ENCODE measurements at places on chromosomes 13 and 19.
A peak's percentile ranks its signal among the peaks of the same experiment; 100 is the strongest.

DNA sequence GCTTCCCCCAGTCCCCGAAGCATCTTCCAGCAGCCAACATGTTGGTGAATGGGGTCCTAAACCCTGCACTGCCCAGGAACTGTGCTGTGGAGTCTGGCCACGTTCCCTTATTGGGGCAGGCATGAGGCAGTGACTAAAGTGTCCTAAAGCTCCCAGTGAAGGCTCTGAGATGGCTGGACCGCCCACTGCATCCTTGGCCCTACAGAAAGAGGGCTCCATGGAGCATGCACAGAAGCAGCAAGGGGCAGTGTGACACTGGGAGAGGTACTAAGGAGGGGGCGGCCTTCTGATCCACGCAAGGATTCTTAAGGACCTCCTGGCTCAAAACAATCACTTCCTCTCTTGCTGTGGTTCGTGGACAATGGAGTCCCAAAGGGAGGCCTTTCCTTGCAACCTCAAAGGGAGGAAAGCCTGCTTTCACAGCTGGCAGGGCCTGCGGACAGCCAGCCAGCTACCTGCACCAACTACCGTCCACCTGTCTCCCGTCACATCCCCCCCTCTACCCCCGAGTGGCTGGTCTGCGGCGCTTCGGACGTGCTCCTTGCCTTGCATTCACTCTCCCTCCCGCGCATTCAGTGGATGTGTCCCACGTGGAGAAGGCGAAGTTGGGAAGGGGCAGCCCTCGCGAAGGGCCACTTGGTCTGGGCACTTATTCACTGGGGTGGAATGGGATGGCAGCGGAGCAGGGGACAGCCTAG is 63.9 kb upstream of the STARD13 start:
- DNase-seq, result no peak

DNA sequence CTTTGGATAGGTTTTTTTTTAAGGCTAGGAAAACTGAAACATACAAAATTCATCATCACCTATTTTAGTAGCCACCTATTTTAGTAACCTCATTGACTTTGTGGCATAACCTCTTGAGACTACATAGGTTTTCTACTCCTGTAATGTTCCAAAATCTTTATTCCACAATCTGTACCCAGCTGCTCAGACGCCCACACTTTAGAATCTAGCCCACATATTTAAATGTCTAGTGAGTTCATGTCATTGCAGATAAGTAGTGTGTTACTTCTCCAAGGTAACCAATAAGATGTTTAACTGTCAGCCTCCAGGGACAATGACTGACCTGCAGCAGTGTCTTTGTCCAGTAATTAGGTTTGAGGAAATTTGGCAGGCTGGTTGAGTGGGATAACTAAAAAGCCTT is 330.2 kb downstream of the MZT1 start:
- DNase-seq, result no peak

- DNase-seq, result no peak
These were observed 5.0 kb upstream of the MTMR6 start for GRCh38 chr13:25292301-25292700.

GRCh38 chr13:110344320-110344719 is 37.2 kb downstream of the COL4A2 start:
- DNase-seq, result no peak

DNA sequence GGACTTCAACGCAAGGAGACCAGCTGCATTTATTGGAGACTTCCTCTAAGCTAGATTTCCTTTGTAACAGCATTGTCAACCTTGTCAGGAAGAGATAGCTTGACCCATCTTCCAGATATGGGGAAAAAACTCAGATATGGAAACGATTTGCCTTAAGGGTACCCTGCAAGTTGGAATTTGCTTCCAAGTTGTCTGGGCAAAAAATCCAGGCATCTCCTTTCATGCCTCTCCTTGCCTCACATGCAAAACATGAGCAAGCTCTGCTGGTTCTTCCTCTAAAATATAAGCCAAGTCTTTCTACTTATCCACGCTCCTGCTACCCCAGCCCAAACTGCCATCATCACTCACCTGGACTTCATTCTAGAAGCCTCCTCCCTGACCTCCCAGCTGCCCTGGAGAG is 6.4 kb upstream of the DNMT1 start:
- no peak for DNase-seq

DNA sequence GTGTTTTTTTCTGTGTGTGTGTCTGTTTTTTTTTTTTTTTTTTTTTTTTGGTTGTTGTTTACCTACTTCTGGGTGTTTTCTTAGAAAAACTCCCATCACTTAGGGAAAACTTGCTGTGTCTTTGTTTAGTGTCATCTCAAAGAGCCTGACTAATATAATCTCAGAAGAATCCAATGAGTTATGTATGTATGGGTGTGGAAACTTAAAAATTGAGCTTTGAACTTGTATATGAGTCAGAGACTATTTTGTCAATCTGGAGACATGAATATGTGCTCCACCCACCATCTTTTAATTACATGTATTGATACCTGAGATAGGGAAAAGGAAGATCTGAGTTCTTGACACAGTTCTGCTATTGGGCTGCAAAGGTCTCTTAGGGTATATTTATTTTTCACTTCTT is 140.7 kb upstream of the SPRY2 start:
- DNase-seq, result no peak

DNA sequence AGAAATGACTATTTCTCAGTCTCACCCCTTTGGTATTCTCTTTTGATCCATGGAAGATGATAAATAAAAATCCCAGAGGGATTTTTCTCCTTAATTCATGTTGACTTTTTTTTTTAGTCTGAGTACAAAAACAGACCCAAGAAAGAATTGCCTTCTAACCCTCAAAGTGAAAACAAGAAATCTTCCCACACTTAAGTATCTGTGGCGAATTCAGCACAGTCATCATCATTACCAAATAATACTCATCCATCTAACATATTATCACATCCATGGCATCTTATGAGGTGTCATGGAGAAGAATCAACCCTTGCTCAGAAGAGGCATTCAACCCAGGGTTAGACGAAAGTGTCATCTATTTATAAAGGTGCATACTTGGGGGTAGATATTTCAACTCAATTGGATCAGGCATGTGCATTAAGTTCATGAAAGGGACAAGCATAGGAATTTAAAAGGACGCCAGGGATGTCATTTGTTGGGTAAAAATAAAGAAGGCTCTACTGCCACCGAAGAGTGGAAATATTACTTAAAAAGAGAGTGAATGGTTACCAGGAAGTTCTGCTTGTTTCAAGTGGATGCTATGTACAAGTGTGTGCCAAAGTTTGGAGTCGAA is 101.9 kb downstream of the FLT1 start:
- no peak for DNase-seq

DNA sequence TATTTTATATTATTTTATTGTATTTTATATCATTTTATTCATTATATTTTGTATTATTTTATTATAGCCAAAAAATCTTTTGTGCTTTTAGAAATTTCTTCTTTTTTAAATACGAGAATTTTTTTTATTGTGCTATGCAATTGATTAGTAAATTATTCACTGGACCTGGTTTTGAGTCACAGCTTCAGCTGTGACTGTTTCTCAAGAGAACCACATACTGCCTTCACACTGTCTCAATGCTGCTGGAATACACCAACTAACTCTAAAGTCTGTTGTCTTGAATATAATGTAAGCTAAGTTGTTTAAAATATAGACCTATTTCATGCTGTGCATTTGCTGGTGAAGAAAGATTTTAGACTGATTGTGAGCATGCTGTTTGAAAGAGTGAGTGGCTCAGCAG is 423.6 kb downstream of the NDFIP2 start:
- no peak for DNase-seq

DNA sequence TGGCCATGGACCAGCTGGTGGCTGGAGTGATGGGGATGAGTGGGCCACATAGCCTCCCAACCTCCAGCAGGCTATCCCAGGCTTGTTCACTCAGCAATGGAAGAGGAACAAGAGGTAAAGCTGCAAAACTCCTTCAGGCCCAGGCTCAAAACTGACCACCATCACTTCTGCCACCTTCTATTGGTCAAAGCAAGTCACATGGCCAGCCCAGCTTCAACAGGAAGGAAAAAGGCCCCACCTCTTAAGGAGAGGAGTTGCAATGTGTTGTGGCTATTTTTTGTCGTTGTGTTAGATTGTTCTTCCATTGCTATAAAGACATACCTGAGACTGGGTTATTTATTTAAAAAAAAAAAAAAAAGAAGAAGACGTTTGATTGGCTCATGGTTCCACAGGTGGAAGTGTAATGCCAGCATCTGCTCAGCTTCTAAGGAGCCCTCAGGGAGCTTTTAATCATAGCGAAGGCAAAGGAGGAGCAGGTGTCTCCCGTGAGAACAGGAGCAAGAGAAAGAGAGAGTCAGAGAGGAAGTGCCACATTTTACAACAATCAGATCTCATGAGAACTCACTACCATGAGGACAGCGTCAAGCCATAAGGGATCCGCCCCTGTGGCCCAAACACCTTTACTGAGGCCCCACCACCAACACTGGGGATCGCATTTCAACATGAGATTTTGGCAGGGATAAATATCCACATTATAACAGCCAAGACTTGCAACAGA is 5.4 kb downstream of the IGSF23 start:
- no peak for DNase-seq

GRCh38 chr19:39705578-39706188 is 1.4 kb downstream of the LGALS14 start:
- DNase-seq, result no peak

- peak; percentile 35 for DNase-seq
These were observed 18.4 kb downstream of the PLD3 start for GRCh38 chr19:40366697-40367561.

DNA sequence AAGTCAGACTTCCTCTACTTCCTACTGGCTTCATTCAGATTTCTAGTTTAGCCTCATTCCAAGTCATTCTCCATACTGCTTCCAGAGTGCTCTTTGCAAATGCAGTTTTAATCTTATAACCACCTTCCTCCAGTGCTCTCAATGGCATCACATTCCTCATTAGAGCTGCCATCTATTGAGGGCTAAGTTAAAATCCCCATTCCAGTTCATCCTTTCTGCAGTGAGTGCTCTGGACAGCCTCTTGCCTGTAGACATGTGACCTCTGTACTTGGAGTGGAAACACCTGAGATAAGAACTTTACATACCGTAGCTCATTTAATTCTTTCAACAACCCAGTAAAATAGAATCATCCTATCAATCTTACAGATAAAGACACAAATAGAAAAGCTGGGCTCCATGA is 57.9 kb upstream of the MAB21L1 start:
- DNase-seq, result no peak

- no peak for DNase-seq
These were observed 38.0 kb upstream of the DOCK9 start for GRCh38 chr13:99015606-99016490.

GRCh38 chr19:4511300-4512054 is 6.8 kb downstream of the PLIN4 start:
- no peak for DNase-seq

- no peak for DNase-seq
These were observed 437.6 kb upstream of the ARGLU1 start for GRCh38 chr13:107005577-107005976.

GRCh38 chr19:19502808-19503602 is 12.3 kb downstream of the TSSK6 start:
- no peak for DNase-seq

DNA sequence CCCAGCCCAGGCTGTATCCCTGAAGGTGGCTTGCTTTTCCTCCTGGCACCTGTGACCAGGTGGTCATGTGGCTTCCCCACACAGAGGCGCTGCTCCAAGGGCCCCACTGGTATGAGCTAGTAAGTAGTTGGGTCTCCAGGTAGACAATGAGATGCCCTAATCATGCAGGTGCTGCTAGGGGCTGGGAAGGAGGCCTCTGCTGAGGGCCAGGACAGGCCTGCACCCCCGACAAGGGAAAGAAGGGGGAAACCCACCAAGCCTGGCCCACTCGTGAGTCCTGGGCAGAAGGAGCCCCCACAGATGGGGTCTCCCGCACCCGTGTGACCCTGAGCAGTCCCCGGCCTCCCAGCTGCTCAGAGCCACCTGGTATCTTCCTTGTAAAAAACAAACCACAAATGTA is 13.2 kb downstream of the PEX11G start:
- DNase-seq, result no peak

- DNase-seq, result no peak
These were observed 475.4 kb upstream of the ARGLU1 start for GRCh38 chr13:107043021-107043956.

DNA sequence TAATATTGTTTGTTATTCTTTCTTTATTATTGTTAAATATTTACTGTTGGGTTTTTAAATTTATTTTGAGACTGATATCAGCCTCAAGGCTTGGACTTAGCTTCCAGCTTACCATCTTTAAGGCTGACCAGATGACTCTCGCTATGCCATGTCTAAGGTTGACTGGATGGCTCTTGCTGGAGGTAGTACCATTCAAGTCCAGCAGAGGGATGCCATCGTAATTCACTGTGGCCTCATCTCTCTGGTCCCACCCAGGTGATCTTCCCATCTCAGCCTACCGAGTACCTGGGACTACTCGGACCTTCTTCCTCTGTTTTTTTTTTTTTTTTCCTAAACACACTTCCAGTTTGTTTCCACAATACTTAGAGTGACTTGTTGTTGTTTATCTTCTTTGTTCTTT is 41.7 kb upstream of the ZNF91 start:
- DNase-seq, result no peak

DNA sequence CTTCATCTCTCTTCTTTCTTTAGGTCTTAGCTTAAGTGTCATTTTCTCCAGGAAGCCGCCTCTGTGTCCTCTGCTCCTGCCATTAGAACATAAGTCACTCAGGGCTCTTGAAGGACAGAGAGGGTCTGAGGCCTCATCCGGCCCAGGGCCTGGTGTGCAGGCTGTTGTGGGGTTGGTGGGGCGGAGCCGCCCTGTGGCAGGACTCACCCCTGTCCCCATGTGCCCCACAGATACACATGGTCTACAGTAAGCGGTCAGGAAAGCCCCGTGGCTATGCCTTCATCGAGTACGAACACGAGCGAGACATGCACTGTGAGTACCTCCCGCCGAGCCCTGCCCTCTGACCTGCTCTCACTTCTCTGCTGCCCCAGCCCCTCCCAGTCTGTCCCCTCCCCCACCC is 13.0 kb upstream of the LIN7B start:
- DNase-seq, result no peak

DNA sequence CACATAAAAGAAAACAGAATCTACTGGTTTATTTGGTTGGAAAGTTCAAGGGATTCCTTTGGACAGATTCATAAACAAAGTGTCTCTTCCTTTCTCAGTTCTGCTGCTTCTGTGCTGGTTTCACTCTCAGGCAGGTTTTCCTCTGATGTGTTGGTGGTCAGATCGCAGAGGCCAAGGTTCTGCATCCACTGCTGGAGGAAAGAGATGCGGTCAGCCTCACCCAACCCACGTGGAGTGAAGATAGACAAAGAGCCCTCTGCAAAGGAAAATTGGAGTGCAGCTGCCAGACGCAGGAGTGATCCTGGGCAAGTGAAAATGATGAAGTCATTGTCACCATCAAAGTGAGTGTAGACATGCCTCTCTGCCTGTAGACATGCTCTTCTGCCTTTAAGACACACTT is 352.0 kb downstream of the TSHZ3 start:
- DNase-seq, result no peak

- no peak for DNase-seq
These were observed 19.6 kb downstream of the RNF6 start for GRCh38 chr13:26202365-26202972.

DNA sequence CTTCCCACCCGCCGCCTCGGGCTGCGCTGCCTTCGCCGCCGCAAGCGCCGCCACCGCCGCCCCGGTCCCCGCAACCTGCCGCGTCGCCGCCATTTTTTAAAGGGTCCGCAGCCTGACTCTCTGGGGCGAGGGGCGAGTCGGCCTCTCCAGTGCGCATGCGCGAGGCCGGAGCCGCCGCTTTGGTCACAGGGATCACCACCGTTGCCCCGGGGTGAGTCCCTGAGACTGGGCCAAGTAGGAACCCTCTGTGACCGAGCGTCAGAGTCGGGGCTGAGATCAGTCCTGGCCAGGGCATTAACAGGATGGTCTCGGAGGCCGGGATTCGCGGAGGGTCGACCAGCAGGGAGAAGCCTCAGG is 42.6 kb downstream of the ZNF146 start:
- DNase-seq, result no peak

- DNase-seq, result no peak
These were observed 16.0 kb downstream of the SMG9 start for GRCh38 chr19:43738780-43739211.
